ENCODE measurements at places on chromosomes 2 and 18.

GRCh38 chr2:106575955-106576354, 88.8 kb downstream of the CD8B2 start:
- DNase-seq, result no peak

DNA sequence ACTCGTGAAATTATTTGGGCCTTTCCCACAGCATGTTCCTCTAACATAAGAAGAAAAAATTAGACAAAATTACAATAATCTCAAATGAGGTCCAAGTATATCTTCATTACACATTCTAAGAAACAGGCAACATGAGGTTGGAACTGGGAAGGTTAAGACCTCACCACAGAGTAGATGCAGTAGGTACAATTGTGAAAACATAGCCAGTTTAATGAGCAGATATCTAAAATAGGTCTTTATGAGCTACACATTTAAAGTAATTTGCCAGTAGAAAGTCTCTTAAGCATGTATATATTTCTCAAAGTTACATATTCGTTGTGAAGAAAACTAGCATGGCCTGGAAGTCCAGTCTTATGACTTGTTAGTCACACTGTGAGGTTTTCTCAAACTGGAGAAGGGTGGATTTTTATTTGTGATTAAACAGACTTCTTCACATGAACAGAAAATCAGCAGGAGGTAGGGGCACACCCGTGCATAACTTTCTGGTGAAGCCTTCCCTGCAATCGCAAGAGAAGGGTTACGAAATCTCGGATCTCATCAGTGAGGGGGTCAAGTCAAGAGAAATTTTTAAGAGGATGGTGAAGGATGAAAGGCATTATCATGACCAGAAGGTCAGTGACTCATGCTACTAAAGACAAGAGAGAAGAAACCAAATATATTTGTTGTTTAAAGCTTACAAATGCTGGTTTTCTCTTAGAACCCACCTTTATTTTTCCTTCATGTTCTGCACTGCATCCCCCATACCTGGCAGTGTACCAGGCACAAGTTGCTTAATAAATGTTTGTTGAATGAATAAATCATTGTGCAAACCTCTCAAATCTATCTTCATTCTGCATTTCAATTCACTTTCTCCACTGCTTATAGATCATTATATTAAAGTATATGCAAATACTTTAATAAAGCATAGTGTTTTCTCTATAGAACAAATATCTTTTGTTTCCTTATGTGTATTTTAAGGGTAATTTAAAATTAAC, 5.1 kb upstream of the RAB27B start:
- DNase-seq, result no peak

DNA sequence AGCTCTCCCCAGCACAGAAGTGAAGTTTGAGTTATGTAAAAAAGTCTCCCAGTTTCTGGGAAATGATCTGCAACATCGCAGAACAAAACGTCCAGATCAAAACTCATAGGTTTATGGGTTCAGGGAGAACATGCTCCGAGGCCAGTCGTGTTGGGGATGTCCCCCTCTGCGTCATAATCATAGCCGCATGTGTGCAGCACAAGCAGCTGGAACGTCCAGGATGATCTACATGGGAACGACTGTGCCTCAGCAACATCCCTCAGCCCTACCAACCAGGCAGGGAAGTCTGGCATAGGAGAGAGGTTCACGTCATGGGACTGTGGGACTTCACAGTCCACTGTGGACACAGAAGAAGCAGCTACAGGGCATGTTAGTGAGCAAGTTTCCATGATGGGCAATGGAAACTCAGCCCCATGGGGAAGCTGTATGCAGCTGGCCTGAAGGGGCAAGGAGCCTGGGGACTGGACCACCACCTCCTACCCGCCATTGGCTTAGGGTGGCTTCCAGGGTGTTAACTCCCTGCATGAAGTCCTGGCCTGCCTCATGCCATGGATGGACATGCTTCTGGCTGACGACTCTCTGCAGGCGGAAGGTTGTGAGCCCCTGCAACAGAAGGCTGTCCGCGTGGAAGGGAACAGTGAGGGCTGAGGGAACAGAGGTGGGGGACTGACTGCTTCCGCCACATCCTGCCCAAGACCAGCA, 96.9 kb downstream of the COPS8 start:
- DNase-seq, result no peak

DNA sequence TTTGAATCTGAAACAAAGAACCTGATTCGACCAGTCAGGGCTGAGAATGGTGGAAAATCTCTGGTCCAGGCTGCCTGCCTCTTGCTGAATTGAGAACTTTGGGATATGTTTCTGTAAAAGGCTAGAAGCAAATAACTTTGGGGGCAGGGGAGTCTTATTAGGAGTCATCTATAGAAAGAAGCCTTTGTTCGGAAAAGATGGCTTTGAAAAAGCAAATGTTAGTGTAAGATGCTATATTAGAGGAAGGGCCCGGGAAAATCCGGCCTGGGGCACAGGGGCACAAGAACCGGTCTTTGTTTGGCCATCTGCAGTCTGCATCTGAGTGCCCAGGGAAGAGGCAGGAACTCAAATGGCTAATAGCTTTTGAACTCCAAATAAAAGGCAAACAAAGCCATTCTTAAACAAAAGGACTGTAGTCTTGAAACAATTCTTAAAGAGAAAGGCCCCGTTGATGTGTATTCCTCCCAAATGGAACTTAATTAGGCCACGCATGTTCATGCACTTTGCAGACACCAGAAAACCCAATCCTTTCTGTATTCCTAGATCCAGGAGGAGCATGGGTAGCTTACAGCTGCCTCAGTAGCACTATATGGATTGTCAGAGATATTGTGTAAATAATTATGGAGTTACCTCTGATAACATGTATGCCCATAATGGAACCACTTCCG, 180.0 kb upstream of the ARL4C start:
- DNase-seq, result no peak

- no peak for DNase-seq
Observed at GRCh38 chr2:238358769-238359168, 38.5 kb downstream of the TRAF3IP1 start.

- no peak for DNase-seq
Observed at GRCh38 chr18:45522371-45522770, 92.9 kb upstream of the SLC14A2 start.

- no peak for DNase-seq
Observed at GRCh38 chr2:47127862-47128543, 27.1 kb downstream of the STPG4 start.

GRCh38 chr2:225090746-225091145, 48.5 kb upstream of the DOCK10 start:
- DNase-seq, result no peak

DNA sequence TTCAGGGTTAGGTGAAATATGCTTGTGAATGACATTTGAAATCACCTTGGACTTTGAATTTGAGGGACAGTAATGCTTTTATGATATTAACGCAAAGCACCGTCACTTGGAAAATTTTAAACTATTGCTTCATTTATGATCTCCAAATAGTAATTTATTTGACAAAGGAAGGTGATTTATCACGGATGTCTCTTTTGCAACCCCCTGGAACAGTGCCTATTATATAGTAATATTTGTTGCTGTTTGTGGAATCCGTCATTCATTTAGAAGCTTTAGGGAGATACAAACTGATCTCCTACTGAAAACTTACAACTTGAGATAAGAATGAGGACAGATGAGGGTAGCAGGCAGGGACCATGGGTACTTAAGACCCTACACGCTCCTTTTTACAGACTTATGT, 10.7 kb upstream of the ZEB2 start:
- DNase-seq, result no peak

DNA sequence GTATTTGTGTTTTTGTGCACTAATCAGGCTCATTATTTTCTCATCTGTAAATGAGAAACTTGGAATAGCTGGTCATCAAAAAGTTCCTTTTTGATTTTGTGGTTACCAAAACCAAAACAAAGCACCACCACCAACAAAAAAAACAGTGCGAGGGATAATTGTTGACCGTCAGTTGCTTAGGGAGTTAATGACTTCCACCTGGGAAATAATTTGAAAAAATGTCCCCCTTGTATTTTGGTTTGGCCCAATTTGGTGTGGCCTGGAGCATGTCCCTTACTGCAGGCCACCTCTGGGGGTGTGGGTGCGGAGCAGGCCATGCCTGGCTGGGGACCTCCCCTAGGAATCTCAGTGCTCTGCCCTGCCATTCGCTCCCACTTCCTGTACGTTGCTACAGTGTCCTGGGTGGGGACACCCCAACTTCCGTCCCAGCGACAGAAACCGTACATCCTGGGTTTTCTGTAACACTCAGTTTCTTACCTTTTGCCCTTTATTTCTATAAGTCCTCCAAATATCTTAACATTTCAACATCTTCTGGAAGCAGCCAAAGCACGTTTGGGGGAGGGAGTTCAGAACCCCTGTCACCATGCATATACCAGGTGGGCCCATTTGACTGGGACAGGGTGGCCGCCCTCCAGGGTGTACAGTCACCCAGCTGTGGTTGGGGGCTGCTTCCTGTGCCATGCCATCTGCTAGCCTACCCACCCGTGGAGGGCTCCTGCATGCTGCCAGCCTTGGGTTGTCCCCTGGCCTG, 31.3 kb downstream of the NCK2 start:
- DNase-seq, result no peak

- DNase-seq, result no peak
Observed at GRCh38 chr2:134284119-134284670, 30.3 kb downstream of the MGAT5 start.

DNA sequence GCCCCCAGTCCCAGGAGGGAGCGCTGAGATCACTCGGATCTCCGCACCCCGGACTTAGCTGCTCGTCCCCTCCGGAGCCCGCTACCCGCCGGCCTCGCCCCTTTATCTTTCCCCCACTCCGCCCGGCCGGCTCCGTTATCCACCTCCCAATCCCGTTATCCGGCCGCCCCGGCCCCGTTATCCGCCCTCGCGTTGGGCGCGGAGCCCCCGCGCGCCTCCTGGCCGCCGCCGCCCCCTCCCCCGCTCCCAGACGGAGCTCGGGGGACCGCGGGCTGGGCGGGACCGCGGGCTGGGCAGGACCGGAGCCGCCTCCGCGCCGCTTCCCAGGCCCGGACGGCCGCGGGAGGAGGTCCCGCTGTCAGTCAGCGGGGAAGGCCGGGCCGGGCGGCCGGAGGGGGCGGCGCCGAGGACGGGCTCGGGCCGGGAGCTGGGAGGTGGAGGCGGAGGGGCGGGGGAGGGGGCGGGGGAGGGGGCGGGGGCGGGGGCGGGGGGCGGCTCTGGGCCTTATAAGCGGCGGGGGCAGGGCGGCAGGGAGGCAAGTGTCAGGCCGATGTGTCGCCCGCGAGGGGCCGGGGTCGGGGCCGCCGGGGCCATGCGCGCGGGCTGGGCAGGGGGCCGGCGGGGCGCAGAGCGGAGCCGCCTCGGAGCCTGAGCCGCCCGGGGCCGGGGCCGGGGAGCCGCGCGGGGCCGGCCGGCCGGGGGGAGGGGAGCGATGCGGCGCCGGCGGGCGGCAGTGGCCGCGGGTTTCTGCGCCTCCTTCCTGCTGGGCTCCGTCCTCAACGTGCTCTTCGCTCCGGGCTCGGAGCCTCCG, at the start of gene PKDCC:
PKDCC (plus strand) TSS at position 534 of the 811 bp plus-strand sequence; CDS start at position 713, 179 bp downstream.
- DNase-seq, result no peak

- no peak for DNase-seq
Observed at GRCh38 chr18:48376406-48376805, 32.8 kb downstream of the ZBTB7C start.

- DNase-seq, result no peak
Observed at GRCh38 chr2:74099835-74100234, 47.9 kb downstream of the BOLA3 start.

Measured in activated T-helper 1 cell treated with Interleukin-2 at 50 U/mL for 16 hours (primary cell).